Esophagus muscularis mucosa (tissue), 4 donors: ENCODE measurements at places on chromosomes 5 and 9. TPM values are rescaled to one million over a fixed set of nuclear protein-coding genes. Genes with fewer than 3 reads are reported as not detected.

CCDC69 gene
- total RNA-seq: 341 TPM

IL3 gene
- total RNA-seq: not detected

C5orf52 gene
- total RNA-seq: not detected

OTP gene
- not detected for total RNA-seq

DNA sequence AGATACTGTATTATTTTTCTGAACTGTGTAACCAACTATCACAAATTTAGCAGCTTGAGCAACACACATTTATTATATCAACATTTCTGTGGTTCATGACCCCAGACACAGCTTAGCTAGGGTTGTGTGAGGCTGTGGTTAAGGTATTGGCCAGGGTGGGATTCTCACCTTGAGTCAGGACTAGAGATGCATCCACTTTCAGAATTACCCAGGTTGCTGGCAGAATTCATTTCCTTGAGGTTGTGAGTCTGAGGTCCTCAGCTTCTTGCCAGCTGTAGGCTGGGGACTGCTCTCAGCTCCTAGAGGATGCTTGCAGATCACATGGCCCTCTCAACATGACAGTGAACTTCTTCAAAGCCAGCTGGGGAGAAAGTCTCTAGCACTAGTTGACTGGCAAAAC is 122.5 kb upstream of the RASGRF2 start:
- DNase-seq: no peak

DNA sequence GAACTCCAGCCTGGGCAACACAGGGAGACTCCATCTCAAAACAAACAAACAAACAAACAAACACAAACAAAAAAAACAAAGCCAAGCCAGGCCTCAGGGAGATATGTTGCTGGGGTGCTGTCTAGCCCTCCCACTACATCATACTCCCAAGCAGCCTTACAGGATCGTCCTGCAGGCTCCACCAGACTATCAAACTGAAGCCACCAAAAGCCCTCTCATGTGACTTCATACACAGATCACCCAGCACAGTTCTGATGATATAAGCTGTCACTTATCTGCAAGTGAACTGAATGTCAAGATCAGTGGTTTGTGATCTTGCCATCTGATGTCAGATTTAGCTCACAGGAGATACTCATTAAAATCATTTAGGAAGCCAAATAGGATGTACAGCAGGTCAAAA is 43.3 kb downstream of the WDR41 start:
- no peak for DNase-seq
